ENCODE measurements at places on chromosomes 7 and 10.

DNA sequence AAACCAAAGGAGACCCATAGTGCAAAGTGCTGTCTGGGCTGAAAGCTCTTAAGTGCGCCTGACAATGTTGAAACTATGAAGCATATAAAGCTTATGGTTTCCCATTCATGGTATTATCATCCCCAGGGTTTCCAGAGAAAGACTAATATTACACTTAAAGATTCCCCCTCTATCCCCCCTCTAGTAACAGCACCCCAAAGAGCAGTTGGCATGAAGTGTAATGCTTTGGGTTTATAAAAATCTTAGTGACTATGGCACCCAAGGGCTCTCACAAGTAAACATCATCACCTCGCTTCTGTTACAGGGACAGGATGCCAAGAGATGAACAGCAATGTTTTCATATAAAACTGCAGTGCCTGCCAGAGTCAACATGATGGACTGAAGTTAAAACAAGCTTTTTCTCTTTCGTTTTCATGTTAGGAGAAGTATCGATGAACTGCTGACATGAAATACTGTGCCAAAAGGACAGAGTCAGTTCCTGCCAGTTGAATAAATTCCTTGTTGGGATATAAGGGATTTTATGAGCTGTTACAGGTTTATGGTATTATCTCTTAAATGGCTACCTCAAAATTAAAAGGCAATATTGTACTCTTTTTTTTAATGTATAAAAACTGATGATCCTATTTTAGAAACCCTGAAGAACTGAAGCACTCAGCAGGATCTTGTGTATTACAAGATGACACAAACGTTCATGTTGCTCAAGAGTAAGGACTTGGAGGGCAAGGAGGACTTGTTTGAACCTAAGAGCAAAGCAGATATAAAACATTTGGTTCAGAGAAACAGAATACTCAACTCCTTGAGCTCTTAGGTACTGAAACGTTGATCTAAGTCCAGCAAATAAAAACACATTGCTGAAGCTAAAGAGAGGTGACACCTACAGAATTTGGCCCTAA lies 203.7 kb upstream of the IMMP2L start:
- no peak for DNase-seq

- peak; percentile 68 for DNase-seq
Measured at GRCh38 chr7:43439631-43440401, 143.1 kb upstream of the STK17A start.

GRCh38 chr7:21140622-21141021 lies 287.3 kb upstream of the SP4 start:
- DNase-seq: peak; percentile 86

DNA sequence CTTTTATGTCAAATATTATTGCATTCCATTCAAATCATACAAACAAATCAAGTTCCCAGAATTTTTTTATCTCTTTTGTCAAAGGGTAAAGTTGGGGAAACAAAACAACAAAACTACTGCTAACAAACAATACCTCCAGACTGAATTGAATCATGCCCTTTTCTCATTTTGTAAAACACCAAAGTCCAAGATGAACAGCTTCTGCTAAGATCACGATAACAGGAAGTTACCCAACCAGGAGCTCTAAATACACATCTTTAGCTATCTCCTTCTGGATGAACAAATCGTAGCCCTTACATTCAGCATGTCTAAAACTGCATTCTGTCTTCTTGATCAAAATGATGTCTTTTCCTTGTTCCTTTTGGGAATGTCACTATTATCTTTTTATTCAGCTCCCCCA lies 97.4 kb downstream of the CTTNBP2 start:
- no peak for DNase-seq

All from PC-3 (cell line).